ENCODE measurements at places on chromosomes 4 and X.

DNA sequence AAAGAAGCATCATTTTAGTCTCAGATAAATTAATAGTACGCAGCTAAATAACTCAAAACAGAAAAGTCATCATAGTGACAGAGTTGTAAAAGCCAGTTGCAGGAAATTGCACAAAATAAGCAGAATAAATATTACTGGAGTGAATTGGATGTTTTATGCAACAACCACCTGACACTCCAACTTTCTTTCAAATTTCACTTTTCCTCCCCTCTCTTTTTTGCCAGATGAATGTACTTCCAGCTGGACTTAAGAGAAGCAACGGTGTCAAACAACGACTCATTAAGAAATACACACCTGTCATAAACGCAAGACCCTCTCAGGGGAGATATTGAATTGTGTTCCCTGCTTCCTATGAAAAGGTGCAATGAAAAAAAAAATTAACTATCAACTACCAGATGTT lies 120.2 kb upstream of the HCCS start:
- no peak for DNase-seq

GRCh38 chr4:19134685-19135084 lies 1113.1 kb upstream of the LCORL start:
- DNase-seq, result no peak

- DNase-seq, result no peak
Observed at GRCh38 chrX:270848-271367, 10.3 kb upstream of the PLCXD1 start.

- no peak for DNase-seq
Observed at GRCh38 chr4:165788686-165789463, 84.2 kb upstream of the TLL1 start.

GRCh38 chr4:54109241-54110018 lies 9.5 kb downstream of the GSX2 start:
- no peak for DNase-seq

DNA sequence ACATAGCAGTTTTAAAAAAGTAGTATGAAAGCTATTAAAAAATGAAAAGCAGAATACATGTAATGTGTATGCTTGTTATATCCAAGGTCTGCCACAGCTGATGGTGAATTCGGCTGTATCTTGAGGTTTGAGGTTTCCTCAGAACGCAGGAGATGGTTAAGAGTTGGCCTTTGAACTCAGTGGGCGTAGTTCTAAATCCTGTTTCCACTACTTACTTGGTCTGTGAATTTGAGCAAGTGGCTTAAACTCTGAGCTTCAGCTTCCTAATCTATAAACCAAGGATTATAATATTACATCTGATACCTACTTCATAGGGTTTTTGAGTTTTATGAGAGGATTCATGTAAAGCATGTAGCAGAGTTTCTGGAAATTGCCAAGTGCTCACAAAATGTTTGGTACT lies 125.2 kb downstream of the STIM2 start:
- no peak for DNase-seq

- no peak for DNase-seq
Observed at GRCh38 chr4:8026453-8026852, 86.8 kb upstream of the AFAP1 start.

GRCh38 chrX:45811326-45811725 lies 610.6 kb upstream of the DIPK2B start:
- no peak for DNase-seq

- no peak for DNase-seq
Observed at GRCh38 chr4:176340871-176341685, 21.3 kb downstream of the SPCS3 start.

- DNase-seq, result no peak
Observed at GRCh38 chr4:70903291-70903603, 1.1 kb downstream of the MOB1B start.

GRCh38 chrX:83916525-83916924 lies 55.6 kb downstream of the CYLC1 start:
- no peak for DNase-seq

GRCh38 chr4:138487670-138488069 lies 245.5 kb upstream of the SLC7A11 start:
- no peak for DNase-seq

GRCh38 chrX:19347916-19348315 lies 4.2 kb downstream of the PDHA1 start:
- no peak for DNase-seq

DNA sequence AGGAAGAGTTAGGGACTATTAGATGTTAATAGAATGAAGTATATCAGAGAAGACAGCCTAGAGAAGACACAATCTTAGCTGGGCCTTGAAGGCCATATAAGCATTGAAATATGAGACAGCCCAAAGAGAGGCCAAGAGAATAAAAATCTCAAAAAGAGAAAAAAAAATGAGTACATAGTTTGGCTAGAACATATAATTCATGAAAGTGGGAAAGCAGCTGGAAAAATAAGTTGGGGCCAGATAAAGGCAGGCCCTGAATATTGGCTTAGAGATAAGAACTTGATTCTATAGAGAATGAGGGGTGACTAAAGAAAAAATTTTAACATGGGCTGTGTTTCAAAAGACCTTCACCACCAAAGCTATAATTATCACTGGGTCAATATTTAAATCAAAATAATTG lies 7.4 kb upstream of the UTP3 start:
- DNase-seq, result no peak

DNA sequence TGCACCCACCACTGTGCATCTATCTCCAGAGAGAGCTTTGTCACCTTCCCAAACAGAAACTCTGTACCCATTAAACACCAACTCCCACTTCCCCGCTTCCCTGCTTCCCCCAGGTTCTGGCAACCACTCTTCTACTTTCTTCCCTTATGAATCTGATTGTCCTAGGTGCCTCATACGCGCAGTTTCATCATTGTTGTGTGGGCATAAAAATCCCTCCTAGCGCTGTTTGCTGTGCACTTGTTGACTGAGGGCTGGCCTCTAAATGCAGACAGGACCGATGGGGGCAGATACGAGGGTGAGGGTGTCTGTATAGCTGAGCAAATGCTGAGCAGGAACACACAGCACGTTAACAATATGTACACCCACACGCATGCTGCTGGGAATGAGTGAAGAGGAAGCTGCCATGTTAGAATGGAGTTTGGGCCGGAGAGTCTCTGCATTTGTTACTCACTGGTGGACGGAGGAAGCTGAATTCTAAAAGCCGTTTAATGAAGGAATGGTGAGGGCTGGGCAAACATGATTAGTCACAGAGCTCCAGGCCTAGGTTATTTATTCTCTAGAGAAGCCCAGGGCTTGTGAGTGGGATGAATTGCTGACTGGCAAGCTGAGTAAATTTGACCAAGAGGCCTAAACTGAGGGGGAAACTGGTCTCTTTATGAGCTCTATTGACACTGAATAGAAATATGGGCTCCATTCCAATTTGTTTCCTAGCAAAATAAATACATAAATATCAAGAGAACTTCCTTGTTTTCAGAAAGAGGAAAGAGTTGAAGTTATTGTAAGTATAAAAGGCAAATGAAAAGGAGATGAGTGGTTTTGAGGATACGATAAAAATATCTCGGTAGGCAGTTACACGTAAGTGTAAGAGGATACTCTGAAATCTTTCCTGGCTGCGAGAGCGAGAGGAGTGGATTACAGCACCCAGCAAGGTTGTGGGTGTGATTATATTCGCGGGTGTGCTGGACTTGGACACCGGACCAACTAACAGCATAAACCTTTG lies 95.9 kb upstream of the RPS6KA3 start:
- no peak for DNase-seq

- no peak for DNase-seq
Observed at GRCh38 chr4:140330311-140330900, 43.0 kb upstream of the SCOC start.

GRCh38 chrX:149007423-149007822 lies 497.7 kb downstream of the IDS start:
- DNase-seq, result no peak

- DNase-seq, result no peak
Observed at GRCh38 chr4:5750946-5751665, 40.1 kb downstream of the EVC start.

DNA sequence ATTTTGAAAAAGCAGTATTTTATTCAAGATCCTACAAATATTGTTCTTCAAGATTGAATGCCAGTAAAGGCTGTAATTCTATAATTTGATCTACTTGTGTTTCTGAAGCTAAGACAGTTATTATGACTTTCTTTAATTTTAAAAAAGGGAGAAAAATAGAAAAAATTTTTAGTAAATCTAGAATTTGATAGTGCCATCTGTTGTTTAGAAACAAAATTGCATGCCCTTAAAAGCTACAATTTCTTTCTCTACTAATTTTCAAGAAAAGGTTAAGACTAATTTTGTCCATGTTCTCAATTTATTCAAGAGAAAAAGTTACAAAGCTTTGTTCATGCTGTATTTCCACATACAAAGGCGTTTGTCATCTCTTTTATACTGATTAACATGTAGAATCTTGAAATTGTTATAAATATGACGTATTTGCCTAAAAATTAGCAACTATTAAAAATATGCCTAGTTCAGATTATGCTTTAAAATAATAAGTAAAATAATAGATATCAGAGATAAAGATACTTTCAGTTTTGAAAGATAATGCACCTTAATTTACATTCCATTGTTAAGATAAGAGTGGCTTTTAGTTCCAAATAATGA lies 25.6 kb upstream of the MMRN1 start:
- DNase-seq, result no peak

DNA sequence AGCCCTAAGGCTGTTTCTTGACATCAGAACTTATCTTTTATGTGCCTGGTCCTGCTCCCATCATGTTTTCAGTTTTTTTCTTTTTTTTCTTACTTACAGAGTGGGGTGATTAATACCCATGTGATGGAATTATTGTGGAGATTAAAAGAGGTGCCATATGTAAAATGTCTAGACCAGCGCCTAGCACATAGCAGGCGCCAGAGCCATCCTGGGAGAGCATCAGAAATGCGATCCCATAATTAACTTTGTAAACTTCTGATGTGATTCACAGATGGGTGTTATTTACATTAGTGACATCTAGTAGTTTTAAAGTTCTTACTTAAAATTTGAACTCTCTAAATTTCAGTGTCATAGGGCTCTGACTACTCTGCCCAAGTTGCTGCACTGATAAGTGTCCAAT lies 66.2 kb upstream of the PGRMC2 start:
- no peak for DNase-seq

DNA sequence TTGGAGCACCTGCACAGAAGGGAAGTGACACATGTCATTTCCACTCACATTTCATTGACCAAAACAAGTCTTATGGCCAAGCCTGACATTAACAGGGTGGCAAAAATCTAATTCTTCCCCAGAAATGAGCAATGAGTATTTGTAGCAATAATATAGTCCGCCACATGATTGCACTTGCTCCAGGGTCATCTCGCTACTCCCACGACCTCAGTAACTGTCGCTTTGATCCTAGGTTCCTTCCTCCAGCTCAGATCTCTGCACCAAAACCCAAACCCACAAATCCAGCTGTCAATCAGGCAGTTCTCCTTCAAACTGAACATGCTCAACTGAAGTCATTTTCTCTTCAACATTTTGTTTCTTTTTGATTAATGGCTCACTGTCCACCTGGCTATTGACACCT lies 25.2 kb upstream of the PTTG2 start:
- DNase-seq, result no peak

- DNase-seq, result no peak
Observed at GRCh38 chrX:21156632-21157031, 217.6 kb upstream of the CNKSR2 start.

- DNase-seq, result no peak
Observed at GRCh38 chr4:33616121-33616520, 2628.2 kb downstream of the ARAP2 start.

GRCh38 chr4:38782452-38783108 lies at the start of gene TLR10:
Gene TLR10 (minus strand): TSS chr4:38782990. CDS start chr4:38775590, 7,400 bp downstream.
- peak; percentile 24 for DNase-seq

GRCh38 chrX:6279277-6279909 lies 50.7 kb upstream of the NLGN4X start:
- no peak for DNase-seq

DNA sequence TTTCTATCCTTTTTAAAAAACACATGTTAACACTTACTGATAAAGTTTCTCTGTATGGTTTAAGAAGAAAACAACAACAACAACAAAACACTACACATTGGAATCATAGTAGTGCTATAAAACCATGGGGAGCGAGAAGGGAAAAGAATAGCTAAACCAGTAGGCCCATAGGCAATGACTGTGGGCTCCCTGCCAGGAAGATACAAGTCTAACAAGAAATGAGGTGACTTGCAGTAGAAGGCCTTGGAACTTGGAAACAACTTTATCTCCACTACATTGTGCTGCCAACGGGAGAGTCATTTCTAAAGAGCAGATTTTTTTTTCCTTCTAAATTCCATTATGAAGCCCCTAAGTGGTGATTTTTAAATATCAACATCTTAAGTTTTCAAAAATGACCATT lies 78.0 kb downstream of the GPC4 start:
- DNase-seq, result no peak

DNA sequence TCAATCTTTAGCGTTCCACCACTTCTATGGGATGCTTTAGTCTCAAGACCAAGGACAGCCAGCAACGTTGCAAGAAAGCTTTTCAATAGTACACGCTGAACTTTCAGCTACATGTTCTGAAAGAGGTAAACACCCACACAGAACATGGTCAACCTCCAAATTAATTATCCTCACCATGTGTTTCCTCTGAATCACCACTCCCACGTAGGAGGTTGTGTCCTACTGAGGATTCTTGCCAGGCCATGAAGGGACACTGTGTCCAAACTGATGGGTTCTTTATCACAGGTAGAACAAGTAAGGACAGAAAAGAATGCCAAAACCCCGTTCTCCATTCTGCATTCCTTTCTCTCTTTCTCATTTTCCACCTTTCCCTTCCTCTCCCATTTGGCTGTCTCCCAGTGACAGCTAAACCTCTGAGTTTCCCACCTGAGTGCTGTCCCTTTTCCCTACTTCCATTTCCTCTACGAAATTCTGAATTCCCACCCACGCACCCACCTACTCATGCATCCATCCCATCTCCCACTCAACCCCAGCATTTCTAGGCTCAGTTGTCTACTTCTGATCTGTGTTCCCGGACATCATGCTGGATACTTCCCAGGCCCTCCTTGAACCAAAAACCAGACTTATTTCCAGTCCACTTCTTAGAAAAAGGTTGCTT lies 29.0 kb upstream of the GPM6B start:
- DNase-seq, result no peak

GRCh38 chr4:144785961-144786360 lies 140.0 kb downstream of the HHIP start:
- no peak for DNase-seq

DNA sequence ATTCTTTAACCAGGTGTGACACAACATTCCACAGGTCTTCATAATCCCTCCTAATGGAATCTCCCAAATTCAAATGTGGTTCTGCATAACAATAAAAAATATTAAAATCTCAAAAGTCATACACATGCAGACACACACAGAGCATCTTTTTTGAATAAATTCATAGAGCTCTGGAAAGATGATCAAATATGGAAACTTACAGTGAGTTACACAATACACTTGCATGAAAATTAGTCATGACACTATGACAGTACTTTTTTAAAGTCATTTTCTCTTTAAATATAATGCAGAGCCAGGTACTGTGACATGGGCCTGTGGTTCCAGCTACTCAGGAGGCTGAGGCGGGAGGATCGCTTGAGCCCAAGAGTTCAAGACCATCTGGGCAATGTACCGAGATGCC lies 38.9 kb downstream of the DDX60L start:
- DNase-seq, result no peak

GRCh38 chr4:185852961-185853360 lies 41.0 kb upstream of the SORBS2 start:
- no peak for DNase-seq

- DNase-seq, result no peak
Observed at GRCh38 chr4:188975271-188975670, 836.0 kb downstream of the TRIML1 start.
